Activated T-cell treated with anti-CD3 and anti-CD28 coated beads, Interleukin-2, amount 50 U/mL, for 48 hours (primary cell): ENCODE measurements at places on chromosomes 13 and 19.

DNA sequence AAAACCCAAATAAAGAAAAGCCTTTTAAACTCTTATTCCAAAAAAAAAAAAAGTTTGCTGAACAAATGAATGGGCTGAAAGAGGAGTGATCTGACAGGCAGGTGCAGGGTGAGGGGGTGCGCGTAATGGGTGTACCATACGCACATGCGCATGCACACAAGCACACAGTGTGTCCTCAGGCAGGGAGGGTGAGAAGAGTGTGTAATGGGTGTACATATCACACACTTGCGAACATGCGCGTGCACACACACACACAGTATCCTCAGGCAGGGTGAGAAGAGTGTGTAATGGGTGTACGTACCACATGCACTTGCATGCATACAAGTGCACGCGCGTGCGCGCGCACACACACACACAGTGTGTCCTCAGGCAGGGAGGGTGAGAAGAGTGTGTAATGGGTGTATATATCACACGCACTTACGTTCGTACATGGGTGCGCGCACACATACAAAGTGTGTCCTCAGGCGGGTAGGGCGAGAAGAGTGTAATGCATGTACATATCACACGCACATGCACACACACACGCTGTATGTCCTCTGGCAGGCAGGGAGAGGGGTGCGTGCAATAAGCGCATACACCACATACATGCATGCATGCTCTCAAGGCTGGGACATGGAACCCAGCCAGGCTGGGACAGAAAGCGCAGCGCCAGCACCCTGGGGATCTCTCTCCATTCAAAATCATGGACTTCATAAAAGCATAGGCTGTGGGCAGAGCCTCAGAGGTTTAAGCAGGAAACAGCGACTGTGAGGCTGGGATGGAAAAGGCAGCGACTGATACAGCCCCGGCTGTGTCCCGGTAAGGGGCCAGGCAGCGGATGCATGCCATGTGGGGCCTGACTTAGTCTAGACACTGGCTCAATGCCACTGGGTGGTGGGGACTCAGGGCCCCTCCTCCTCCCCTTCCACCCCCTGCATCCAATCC lies 70.4 kb downstream of the CEBPG start:
- no peak for DNase-seq

GRCh38 chr19:3699741-3700241 lies 477 bp downstream of the PIP5K1C start:
- no peak for DNase-seq

DNA sequence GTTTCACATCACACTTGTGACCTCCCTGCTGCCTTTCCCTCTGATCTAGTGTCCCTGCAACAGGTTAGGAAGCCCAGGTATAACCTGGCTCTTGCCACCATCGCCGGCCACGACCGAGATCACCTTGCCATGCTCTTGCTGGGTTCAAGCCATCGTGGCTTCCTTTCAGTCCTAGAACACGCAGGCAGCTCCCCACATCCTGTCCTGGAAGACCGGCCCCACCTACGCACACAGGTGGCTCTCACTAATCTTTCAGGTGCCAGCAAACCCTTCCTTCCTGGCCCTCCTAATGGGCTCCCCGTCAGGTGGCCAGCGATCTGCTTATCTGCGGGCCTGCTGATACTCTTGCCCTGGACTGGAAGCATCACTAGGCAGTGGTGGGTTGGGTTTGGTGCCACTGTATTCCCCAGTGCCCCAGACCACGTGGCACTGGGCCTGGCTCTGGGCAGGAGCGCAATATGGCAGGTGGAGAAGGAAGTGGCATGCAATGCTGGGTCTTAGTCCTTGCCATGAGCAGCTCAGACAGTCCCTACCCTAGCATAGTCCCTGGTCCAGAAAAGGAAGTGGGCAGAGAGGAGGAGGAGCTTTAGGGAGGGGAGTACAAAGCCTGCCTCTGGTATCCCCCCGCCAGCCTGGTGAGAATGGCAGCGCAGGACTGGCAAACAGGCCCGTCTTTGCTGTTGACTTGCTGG lies 11.8 kb downstream of the PPP1R37 start:
- DNase-seq: no peak

- DNase-seq: no peak
These were observed 416 bp downstream of the BCKDHA start for GRCh38 chr19:41398050-41398418.

DNA sequence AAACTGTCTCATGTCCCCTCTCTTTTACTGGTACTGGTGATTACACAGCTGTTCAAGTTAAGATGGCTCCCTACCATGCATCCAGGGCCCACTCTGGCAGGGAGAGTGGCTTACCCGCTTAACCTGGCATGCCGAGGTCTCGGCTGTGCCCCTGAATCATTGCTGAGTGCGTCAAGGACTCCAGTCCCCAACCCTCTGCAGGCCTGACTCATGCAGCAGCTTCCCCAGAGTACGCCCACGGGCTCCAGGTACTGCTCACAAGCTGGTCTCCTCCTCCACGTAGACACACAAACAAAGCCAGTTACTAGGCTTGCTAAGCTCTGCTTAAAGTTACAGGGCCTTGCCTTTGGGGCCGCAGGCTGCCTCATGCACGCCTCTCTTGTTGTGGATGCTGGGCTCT lies 447.4 kb downstream of the COG6 start:
- peak; percentile 92 for DNase-seq

GRCh38 chr13:107835339-107836018 lies 379.9 kb downstream of the LIG4 start:
- no peak for DNase-seq

DNA sequence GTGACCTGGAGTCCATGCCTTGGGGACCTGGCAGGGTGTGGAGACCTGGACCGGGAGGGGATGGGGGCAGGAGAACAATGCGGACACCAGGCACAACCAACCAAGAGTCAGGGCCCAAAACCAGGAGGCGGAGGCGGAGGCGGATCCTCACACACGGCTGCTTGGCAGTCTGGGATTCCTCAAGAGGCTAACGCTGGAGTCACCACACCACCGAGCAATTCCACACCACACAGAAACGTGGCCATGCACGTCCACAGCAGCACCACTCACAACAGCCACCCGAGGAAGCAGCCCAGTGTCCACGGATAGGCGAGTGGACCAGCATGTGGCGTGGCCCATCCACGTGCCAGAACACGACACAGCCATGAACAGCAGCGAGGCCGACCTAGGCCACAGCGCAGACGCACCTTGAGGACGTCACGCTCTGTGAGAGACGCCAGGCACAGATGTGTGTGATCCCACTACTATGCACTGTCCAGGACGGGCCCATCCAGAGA lies 17.7 kb downstream of the SBNO2 start:
- DNase-seq: no peak

DNA sequence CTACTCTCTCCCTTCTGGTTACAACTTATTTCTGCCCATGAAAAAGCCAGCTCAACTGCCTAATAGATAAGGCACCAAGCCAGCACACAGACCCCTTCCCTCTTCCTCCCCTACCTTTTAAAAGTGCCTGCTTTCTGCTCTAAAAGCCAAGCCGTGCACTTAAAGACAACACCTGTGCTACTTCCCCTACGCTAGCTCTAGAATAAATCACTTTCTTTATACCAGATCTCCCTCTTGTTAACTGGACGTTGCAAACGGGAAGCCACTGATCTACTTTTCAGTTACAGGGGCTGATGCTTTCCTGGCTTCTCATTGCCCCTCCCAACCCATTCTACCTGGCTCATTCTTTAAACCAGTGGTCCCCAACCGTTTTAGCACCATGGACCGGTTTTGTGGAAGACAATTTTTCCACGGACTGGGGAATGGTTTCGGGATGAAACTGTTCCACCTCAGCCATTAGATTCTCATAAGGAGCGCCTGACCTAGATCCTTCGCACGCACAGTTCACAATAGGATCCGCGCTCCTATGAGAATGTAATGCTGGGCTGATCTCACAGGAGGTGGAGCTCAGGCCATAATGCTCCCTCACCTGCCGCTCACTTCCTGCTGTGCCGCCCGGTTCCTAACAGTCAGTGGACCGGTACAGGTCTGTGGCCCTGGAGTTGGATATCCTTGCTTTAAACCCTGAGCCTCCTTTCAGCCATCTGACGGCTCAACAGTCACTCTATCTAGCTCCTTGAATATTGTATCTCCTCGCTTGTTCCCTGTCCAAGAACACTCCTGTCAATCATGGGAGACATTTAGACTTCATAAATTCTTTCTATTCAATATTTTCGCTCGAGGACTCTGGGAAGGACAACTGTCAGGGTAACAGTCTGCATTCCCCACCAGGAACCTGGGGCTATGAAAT lies 841 bp upstream of the ZNF223 start:
- DNase-seq: peak; percentile 41

DNA sequence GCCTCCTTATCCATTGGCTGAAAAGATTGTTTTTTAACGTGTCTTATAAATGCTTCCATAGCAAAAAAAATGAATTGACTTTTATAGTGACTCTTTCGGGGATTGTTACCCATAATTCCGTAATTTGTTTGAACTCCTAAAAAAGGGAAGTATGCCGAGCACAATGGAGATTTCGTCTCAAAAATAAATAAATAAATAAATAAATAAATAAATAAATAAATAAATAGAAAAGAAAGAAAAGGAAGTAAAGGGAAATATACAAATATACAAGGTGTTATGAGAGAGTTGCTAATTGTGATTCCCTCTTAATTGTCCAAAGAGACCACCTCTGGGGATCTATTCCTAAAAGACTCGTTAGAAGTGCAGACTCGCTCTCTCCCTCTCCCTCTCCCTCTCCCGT lies 16.9 kb downstream of the OR2Z1 start:
- DNase-seq: no peak

GRCh38 chr19:50663482-50663790 lies 14.2 kb downstream of the C19orf81 start:
- no peak for DNase-seq

GRCh38 chr13:108305655-108306054 lies 36.1 kb downstream of the TNFSF13B start:
- DNase-seq: no peak

GRCh38 chr13:49216334-49216733 lies 3.8 kb upstream of the MLNR start:
- DNase-seq: no peak

DNA sequence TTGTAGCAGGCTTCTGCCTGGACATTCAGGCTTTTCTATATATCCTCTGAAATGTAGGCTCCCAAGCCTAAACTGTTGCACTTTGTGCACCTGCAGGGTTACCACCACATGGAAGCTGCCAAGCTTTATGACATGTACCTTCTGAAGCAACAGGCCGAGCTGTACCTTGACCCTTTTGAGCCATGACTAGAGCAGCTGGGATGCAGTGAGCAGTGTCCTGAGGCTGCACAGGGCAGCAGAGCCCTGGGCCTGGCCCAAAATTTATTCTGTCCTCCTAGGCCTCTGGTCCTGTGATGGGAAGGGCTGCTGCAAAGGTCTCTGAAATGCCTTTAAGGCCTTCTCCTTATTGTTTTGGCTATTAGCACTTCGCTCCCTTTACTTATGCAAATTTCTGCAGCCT lies 23.5 kb upstream of the CD177 start:
- DNase-seq: no peak

- DNase-seq: no peak
These were observed 8.3 kb downstream of the FUT6 start for GRCh38 chr19:5831159-5831558.

- no peak for DNase-seq
These were observed 194.1 kb downstream of the KLF12 start for GRCh38 chr13:73940098-73940497.

- DNase-seq: no peak
These were observed 2.1 kb downstream of the DAPK3 start for GRCh38 chr19:3968556-3969434.

- DNase-seq: no peak
These were observed 406.8 kb downstream of the MYO16 start for GRCh38 chr13:109036078-109036780.

GRCh38 chr13:28527629-28528028 lies 32.7 kb upstream of the FLT1 start:
- DNase-seq: no peak

DNA sequence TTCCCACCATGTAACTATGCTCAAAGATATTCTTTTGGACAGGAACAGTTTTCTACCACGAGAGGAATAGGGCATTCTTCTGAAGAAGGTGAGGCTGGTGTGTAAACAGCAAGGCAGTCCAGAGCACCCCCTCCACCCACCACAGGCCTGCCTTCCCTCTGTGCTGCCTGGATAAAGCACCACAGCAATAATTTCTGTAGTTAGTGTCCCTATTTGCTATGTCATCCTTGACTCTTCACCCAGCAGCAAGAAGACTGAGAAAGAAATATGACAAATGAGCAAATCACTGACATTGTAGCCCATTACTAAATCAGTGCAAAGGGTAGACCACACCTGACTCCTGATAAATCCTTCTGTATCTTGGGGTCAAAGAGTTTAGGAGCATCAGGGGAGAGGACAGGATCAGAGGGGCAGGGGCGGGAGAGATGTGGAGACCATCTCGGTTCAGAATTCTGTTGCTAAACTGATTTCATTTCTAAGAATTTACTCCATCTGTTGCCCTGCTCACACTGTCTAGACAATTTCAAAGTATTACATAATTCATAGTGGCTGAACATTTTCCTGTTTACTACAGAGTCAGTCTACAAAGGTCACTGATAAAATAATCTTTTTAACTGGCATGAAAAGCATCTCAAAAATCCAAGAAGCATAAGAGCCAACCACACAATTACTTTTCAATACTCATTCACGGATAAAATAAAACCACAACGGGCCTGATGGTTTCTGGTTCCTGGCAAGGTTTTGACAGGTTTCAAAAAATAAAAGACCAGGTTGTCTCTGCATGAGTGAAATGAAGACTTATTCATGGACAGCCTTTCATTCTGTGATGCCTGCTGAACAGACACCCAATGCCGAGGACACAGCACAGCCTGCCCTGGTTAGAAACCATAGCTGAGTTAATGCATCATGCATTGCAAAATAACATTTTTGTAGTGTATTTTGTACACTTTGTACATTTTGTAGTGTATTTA lies 88.4 kb upstream of the IRS2 start:
- DNase-seq: no peak

- no peak for DNase-seq
These were observed 255.0 kb upstream of the MAB21L1 start for GRCh38 chr13:35731471-35731870.

DNA sequence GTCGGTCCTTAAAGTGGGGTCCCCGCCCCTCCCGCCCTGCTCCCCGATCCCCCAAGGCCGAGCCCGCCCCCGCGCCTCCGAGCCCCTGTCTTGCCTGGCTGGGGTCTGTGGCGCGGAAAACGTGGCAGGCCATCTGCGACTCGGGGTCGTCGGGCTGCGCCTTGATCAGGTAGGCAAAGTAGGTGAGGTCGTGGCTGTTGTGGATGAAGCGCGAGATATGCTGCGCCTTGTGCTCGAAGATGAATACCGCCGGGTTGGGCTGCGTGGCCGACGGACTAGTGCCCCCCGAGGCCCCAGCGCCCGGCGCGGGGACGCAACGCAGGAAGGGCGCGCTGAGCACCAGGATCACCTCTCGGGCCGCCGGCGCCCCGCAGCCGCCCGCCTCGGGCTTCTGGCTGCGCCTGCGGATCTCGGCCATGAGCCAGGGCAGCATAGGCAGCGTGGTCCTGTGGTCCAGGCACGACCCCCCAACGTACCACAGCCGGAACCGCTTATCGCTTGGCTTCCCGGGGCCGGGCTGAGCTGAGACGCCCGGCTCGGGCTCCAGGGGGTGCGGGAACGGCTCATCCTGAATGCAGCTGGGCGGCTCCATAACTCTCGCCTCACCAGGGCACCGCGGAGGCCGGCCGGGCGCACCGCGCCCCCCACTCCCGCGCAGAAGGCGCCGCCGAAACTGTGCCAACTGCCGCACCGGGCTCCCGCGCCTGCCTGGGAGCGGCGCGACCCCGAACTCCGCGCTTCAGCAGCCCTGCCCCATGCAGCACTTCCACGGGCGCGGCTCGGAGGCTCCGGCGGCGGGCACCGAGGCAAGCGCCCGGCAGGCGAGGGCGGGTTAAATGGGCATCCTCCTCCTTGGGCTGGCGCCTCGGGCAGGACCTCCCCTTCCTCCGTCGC lies 546 bp downstream of the TBC1D4 start:
- DNase-seq: peak; percentile 67

GRCh38 chr13:31261241-31261640 lies 61.5 kb downstream of the B3GLCT start:
- no peak for DNase-seq
